Astrocyte of the spinal cord (primary cell): ENCODE measurements at places on chromosomes 6 and 20.
A peak's percentile ranks its signal among the peaks of the same experiment; 100 is the strongest.

GRCh38 chr6:147195510-147195909 is 8.7 kb upstream of the STXBP5 start:
- no peak for DNase-seq

GRCh38 chr20:17611540-17612286 is 41.8 kb downstream of the DSTN start:
- no peak for DNase-seq

GRCh38 chr6:121764493-121764892 is 329.0 kb downstream of the GJA1 start:
- no peak for DNase-seq

DNA sequence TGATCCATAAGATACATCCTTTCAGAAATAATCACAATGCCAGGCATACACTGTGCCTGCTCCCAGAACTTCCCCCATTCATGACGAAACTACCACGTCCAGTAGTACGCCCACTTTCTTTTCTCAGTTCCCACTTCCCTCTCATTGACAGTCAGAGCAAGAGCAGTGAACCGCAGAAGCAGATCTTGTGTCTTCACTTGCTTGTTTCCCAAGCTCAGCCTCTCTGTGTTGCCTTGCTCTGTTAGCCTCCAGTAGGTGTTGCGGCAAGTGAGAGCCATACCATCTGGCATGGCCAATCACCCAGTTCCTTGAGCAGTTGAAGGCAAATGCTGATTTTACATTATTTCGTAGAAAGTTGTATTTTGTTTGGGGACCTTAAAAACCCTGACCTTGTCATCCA is 11.7 kb downstream of the UST start:
- no peak for DNase-seq

DNA sequence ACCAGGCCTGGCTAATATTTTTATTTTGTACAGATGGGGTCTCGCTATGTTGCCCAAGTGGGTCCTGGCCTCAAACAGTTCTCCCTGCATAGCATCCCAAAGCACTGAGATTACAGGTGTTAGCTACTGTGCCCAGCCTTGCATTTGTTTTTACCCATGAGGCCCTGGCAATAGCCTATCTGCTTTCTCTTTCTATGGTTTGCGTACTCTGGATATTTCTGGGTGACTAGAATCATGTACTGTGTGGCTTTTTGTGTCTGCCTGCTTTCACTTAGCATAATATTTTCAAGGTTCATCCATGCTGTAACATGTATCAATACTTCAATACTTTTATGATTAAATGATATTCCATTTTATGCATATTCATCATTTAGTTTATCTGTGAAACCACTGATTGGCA is 451.7 kb downstream of the GRIK2 start:
- DNase-seq = no peak

GRCh38 chr6:80163754-80164187 is 57.3 kb downstream of the BCKDHB start:
- DNase-seq = peak; percentile 82

- peak; percentile 30 for DNase-seq
Observed at GRCh38 chr6:90184334-90185298, 112.0 kb downstream of the BACH2 start.
